ENCODE measurements at places on chromosomes 11 and 22.

- DNase-seq = no peak
Measured at GRCh38 chr11:125350206-125351032, 145.6 kb downstream of the FEZ1 start.

DNA sequence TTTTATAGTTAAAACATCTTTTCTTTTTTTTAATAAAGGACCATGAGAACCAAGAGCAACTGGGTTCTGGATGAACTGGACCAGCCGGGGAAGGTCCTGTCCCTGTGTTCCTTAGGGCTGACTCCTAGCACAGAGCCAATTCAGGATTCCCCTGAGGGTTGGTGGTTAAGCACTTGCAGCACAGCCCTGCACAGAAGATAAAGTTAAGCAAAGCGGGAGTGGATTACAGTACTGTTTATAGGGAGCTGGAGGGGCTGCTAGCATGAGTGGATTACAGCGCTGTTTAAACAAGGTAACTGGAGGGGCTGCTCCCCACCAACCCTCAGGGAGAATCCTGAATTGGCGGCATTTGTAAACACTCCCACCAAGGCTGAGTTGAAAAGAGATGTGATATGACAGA, 90.6 kb downstream of the CELSR1 start:
- DNase-seq = no peak

- no peak for DNase-seq
Measured at GRCh38 chr11:36953976-36954375, 355.9 kb upstream of the RAG2 start.

GRCh38 chr11:59814021-59814420, 3.4 kb upstream of the MRPL16 start:
- no peak for DNase-seq

DNA sequence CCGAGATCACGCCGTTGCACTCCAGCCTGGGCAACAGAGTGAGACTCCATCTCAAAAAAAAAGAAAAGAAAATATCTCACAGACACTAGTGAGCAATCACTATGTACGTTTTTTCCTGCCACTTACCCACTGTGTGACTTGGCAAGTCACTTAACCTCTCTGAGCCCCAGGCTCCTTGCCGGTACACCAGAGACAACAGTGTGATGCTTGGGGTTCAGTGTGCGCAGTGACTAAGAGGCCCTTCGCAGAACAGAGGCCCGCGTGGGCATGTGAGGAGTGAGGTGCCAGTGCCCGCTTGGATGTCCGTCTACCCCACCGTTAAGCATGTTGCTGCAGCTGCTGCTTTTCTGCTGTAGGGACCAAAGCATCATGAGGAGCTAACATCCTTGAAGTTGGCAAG, 6.7 kb downstream of the OAF start:
- DNase-seq = no peak

DNA sequence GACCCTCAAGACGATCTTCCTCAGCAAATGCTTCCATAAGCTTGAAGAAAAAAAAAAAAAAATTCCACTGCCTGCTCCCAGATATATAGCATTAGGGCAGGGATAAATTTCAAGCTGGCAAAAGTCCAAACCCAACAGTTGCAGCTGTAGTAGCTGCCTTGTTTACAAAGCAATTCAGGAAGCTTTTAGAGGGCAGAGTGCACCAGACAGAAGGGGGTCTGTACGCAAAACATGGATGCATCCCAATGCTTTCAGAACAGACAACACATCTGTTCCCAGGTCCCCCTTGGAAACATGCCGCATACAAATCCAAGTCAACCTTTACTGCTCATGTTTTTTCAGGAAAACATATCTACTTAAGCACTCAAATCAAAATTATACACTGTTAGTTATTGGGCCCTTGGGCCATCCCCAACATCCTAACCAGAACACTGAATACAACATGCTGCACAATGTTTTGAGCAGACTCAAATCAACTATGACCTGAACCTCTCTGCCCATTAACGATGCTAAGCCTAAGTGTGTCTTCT, 94.5 kb downstream of the CADM1 start:
- DNase-seq = no peak

DNA sequence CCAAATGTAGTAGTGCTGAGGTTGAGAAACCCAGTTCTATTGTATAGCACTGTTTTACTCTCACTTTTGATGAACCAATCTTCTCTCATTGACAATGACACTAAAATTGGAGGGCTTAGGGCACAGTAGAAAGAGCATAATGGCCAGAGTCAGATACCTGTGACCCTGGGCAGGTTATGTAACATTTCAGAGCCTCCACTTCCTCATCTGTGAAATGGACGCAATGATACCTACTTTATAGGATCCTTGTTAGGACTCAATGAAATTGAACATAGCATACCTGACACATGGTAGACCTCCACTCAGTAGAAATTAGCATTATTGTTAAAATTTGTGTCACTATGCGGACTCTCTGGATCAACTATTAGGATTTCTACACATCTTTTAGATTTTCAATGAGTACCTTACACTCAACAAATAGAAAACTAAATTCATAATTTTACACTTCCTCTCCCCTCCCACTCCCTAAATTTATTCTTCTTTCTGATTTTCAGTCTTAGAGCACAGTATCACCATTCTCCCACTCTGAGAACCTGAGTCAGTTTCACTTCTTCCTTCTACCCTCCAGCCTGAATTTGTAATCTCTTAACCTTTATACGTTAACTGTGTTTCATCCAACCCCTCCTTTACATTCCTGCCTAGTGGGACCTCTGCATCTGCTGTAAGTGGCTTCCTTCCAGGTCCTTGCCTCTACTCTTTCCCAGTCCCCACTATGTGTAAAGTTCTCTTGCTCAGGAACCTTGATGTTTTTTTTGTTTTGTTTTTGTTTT, 78.3 kb downstream of the MICAL2 start:
- no peak for DNase-seq

- no peak for DNase-seq
Measured at GRCh38 chr22:38959590-38959989, 2.2 kb downstream of the APOBEC3A start.

DNA sequence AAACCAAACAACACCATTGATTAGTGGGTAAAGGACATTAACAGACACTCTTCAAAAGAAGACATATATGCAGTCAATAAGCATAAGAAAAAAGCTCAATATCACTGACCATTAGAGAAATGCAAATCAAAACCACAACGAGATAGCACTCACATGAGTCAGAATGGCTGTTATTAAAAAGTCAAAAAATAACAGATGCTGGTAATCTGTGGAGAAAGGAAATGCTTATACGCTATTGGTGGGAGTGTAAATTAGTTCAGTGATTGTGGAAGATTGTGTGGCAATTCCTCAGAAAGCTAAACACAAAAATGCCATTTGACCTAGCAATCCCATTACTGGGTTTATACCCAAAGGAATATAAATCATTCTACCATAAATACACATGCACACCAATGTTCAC, 182.6 kb downstream of the TRPC6 start:
- no peak for DNase-seq

DNA sequence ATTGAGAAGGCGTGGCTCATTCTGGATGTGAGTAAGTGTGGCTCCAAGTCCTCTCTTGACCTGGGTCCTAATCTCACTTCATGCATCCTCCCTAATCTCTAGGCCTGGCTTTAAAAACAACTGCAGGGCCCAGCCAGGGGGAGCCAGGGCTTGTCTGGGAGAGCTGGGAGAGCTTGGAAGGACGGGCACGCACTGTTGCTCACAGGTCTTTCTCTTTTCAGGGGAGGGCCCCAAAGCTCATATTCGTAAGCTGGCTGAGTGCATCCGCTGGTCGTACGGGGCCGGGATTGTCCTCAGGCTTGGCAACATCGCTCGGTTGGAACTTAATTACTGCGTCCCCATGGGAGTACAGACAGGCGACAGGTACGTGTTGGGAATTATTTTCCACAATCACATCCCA, 34.1 kb upstream of the PARVB start:
- DNase-seq = no peak

DNA sequence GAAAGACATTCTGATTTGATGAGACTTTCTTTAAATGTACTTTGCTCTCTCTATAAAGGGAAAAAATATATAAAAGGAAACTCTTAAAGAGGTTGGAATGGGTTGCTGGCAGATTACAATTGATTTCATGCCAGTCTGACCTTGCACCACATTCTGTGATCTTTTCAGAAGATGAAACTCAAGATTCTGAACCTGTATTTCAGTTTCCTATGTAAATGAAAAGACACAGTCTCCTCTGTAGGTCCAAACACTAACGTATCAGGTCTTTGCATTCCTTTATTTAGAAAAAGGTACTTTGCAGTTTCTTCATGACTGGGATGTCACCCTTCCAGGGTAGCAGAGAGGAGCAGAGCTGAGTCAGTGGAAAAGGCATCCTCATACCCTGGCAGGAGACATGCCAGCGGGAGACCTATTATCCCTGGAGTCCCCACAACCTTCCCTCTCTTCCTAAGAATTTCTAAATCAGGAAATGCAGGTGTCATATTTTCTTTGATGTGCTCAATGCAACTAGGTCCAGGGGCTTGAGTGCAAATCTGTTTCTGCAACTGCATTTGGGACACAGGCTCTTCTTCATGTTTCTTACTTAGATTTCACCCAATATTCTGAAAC, 282.6 kb downstream of the CADM1 start:
- no peak for DNase-seq

GRCh38 chr11:7486781-7487140, 1.5 kb downstream of the OLFML1 start:
- no peak for DNase-seq

DNA sequence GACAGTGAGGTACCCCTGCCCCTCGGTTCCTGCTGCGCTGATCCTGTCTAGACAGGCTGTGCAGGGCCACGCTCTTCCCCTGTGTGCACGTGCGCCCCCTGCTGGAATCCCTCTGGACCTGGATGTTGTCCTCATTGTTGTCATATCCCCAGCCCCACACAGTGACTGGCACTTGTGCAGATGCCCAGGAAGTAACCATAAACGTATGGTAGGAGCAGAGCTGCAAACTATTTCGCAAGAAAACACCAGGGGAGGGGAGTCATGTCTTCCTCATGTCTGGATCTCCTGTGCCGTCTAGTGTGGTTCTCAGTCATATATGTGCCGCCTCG, 114.7 kb downstream of the CRYBB2 start:
- DNase-seq = peak; percentile 33

DNA sequence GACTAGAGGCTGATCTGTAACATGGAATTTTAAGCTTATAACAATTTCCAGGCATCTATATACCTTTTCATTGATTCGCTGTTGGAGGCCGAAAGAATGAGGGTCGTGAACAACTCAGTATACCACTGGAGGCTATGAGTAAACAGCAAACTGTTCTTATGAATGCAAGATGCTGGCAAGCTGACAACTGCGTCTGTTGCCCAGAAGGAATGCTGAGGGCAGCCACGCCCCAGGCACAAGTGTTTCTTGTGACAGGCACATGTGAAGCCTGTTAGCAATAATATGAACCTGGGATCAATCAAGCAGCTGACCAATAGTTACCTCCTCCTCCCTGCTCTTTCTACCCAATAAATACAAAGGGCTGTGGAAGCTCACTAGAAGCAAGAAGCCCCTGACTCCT, 15.3 kb downstream of the RTCB start:
- DNase-seq = no peak

- no peak for DNase-seq
Measured at GRCh38 chr11:130814440-130815096, 101.7 kb downstream of the SNX19 start.

GRCh38 chr11:63490551-63491239, at the start of gene PLAAT5:
Gene PLAAT5 (minus strand): TSS chr11:63491167. CDS start chr11:63491034, 133 bp downstream.
- DNase-seq = no peak

GRCh38 chr11:45374653-45375059, 88.5 kb upstream of the SYT13 start:
- DNase-seq = peak; percentile 66

DNA sequence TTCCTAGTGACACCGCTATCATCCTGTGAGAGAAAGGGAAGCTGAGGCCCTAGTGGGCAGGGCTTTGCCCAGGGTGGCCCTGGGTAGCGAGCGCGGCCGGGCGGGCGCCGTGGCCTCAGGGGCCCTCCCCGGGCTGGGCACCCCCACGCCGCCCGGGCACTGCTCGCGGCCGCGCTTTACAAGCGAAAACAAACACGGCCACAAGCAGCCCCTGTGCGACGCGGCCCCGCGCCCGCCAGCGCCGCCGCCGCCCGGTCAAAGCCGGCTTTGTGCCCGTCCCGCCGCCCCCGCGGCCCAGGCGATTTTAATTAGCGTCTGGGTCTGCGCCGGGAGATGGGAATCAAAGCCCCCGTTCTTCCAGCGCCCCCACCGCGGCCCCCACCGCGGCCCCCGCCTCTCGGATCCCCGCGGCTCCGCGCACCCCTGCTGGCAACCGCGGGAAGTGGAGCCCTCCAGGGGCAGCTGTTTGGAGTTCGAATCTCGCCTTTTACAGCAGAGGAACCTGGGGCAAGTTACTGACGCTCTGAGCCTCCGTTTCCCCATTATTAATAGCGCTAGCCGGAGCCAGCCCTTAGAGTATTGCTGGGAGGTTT, 47.9 kb downstream of the CHRDL2 start:
- no peak for DNase-seq

DNA sequence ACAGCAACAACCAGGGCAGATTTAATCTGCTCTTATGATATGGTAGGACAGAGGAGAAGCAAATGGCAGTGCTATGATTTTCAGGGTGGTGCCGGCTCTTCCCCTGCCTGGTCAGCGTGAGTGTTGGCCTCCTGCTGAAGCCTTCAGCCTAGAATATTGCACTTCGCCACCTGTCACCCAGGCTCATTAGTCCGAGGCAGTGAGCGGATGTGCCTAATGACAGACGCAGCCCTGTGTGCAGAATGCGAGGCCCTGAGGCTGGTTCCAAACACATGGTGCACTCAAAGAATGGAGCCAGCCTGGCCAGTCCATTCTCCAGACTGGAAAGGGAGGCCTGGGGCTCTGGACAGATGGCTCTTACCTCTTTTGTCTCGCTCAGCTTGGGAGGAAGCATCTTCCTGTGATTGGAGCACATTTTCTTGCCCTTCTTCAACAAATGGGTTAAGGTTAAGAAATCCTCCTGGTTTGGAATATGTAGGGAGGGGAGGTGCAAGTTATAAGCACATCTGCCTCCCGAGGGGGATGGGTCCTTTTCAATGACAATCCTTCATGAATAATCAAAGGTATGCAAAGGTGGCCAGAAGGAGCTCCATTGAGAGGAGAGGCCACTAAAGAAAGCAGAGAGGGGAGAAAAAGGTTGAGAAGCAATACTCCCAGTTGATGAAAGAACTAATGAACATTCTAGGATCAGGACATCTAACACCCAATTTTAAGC, 39.7 kb upstream of the GALNT18 start:
- DNase-seq = no peak

GRCh38 chr22:28600546-28601143, 79.0 kb downstream of the TTC28 start:
- no peak for DNase-seq

DNA sequence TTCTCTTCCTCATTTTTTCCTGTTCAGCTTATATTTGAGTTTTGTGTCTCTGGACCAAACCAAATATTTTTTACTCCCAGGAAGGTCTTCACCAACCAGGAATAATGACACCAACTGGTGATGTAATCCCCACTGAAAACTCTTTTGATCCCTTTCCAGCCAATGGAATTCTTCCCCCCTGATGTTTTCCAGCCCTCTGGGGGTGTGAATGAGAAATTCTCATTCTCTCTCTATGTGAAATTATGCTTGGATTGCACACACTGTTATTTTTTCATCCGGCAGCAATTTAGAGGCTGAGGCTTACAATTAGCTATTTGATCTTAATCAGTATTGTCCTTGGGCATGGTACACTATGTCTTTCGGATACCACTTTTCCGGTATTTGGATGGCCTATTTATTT, 39.5 kb upstream of the SLC1A2 start:
- no peak for DNase-seq

- no peak for DNase-seq
Measured at GRCh38 chr11:84612645-84613044, 1014.5 kb downstream of the DLG2 start.
